ENCODE measurements at places on chromosomes 1 and 21.

GRCh38 chr1:6134741-6135510 is 45.2 kb downstream of the CHD5 start:
- DNase-seq, result no peak

GRCh38 chr1:206685334-206685768 is 646 bp downstream of the MAPKAPK2 start:
- peak; percentile 49 for DNase-seq

DNA sequence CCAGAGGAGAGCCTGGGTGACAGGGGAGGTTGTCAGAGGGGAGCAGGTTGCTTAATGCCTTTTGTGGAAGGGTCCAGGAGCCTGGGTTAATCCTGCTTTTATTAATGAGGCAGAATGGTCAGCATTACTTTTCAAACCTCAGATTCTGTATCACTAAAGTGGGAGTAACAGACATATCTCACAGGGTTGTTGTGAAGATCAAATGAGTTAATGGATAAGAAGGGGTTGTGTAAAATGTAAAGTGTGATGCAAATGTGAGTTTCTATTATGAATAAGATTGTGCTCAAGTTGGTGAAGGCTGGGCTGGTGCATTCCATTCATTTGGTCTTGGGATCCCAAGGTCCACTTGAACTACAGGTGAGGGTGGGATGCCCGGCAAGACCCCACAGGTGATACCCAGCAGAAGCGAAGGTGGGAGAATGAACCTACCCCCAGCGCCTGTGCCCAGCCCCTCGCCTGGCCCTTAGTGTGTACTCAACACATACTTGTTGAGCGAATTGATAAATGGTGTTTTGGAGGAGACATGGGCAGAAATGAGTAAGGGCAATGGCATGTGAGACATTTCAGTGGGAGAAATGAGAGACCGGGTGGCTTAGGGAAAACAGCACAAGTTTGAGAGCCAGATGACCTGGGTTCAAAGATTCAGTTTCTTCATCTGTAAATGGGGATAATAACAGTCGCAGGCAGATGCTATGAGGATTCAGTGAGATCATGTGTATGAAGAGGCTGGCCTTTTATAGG is 6.2 kb downstream of the SLC26A9 start:
- DNase-seq, result no peak

DNA sequence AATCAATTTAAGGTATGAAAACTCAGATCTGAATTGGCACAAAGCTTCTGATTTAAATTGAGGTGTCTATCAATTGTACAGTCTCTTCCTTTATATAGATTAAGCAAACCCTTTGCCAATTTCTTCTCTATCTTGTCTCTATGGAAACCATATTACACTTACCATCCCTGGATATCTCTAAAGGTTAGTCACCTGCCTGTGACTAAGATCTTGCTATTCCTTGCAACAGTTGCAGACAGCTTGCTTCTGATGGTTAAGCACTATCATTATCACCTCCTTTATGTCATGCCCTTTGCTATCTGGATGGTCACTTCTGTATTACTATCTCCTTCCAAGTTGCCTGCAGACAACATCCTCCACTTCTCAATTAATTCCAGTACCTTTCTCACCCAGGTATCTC is 998.6 kb upstream of the B3GALT2 start:
- no peak for DNase-seq

DNA sequence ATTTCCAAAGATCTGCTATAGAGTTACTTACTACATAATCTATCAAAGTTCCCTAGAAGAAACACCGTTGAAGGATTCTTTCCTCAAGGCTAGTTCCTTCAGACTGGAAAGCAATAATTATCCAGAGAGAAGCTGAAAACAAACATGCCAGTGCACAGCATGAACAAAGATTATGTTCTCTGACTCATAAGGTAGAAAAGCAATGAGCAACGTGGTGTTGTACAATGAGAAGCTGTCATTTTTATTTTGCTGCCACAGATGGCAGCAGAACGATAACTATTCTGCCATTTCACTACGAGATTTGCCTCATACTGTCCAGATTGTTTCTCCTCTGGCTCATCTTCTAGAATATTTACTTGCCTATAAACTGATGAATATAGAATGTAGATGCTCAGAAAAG is 10.7 kb downstream of the EXTL2 start:
- no peak for DNase-seq

- DNase-seq, result peak; percentile 19
Measured at GRCh38 chr1:12088607-12089006, 25.5 kb downstream of the TNFRSF8 start.

GRCh38 chr1:97906567-97907241 is 14.1 kb downstream of the DPYD start:
- DNase-seq, result no peak

DNA sequence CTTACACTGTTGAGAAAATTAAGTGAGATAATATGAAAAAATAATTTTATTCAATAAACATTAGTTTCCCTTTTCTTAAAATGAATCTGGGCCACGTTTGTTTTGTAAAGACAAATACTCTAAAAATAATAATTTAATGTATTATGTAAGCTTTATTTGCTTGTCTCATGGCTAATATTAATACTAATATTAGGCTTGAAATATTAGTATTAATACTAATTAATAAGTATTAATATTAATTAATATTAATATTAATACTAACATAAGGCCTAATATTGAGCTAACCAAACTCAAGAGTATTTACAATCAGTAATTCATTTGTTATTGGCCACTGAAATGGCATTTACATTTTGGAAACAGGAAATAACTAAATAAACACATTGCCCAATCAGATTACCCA is 280.1 kb upstream of the ESRRG start:
- no peak for DNase-seq

GRCh38 chr1:6745073-6745472 is 40.2 kb upstream of the CAMTA1 start:
- DNase-seq, result peak; percentile 15

- no peak for DNase-seq
Measured at GRCh38 chr1:35129080-35129479, 49.9 kb downstream of the ZMYM1 start.

DNA sequence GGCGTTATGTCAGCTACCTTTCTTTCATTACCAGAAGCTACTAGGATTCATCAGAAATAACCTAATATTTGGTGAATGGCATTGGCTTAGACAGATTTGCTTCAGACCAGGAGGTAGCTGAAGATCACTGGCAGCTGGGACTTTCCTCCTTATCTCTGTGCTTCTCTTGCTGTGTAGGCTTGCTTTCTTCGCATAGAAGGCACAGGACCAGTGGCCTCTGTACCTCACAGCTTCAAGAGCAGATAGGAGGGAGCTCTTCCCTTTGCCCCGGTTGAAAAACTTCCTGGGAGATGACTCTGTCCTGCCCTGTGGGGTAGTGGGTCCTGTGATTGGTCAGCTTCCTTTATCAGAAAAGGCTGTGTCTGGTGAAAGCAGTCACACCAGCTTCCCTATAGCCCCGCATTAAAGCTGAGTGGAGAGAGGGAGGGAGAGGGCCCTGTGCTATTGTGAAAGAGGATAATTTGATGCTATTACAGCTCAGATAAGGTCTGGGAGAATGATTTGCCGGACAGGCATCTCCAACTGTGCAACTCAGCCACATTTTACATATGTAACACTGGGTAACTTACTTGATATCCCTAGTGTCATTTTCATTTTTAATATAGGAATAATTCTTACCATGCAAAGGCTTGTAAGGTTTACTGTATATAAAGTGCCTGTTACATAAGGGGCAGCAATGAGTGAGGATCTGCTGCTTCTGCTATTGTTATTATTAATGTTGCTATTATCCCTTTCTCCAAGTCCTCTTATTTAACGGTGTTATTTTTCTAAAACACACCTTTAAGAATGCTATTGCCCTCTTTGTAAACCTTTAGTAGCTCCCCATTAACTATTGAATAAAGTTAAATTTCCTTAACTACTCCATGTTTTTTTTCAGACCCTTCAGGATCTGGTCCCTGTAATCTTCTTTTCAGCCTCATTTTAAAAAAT is 31.6 kb downstream of the OSBPL9 start:
- DNase-seq, result no peak

DNA sequence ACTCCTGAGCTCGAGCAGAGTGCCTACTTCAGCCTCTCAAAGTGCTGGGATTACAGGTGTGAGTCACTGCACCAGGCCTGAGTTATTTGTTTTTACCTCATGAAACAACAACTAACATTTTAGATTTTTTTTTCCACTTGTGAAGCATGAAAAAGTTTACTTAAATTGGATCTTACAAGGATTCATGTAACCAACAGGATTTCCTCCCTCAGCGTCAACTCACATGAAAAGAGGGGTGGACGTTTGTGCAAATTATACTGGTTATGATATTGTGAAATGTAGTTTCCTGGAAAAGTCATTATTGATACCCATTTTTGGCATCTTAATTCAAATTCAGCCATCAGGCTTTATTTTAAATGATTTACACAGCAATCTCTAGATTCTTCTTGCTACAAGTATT is 6.5 kb downstream of the CNST start:
- no peak for DNase-seq

GRCh38 chr1:231522038-231522437 is 6.4 kb upstream of the TSNAX start:
- DNase-seq, result no peak

DNA sequence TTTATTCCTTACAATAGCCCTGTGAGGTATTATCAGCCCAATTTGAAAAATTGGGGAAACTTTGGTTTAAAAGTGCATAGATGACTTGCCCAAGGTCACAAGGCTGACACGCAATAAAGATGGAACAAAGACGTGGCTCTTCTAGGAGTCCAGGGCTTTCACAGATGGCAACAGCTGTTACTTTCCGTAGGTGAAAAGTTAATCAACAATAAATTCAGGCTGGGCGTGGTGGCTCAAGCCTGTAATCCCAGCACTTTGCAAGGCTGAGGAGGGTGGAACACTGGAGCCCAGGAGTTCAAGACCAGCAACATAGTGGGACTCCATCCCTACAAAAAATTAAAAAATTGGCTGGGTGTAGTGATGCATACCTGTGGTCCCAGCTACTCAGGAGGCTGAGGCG is 87.8 kb upstream of the ATF3 start:
- DNase-seq, result no peak

- no peak for DNase-seq
Measured at GRCh38 chr1:177964336-177964735, 5.5 kb downstream of the SEC16B start.

- no peak for DNase-seq
Measured at GRCh38 chr1:111735858-111736544, 3.2 kb downstream of the INKA2 start.

GRCh38 chr1:82330330-82330729 is 529.6 kb downstream of the ADGRL2 start:
- DNase-seq, result no peak

DNA sequence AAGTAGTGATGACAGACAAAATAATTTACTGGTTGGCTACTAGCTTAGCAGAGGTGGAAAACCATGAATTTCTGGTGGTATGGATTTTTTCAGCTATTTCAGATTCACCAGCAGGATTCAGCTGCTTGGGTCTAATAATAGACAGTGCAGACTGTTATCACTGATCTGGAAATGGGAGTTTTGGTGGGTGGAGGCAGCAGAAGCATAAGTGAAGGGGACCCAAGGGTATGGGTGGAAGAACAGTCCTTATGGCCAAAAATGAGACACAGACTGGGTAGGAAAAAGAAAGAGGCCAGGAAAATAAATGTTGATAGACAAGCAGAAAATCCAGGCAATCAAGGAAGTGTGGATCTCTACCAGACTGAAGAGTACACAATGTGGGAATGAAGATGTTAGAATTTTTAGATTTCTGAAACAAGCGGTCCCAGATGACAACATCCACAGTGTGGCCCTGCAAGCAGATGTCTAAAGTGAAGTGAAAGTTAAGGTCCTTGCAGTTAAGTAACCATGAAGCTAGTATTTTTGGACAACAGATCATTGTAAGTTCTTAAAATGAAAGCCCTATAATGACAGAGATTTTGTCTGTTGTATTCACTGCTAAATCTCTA is 24.7 kb downstream of the LYST start:
- no peak for DNase-seq

GRCh38 chr1:157145076-157145475 is 6.9 kb upstream of the ETV3 start:
- DNase-seq, result no peak

GRCh38 chr1:21185221-21185731 is 8.6 kb upstream of the EIF4G3 start:
- no peak for DNase-seq

GRCh38 chr1:219837274-219837993 is 90.9 kb downstream of the SLC30A10 start:
- no peak for DNase-seq

DNA sequence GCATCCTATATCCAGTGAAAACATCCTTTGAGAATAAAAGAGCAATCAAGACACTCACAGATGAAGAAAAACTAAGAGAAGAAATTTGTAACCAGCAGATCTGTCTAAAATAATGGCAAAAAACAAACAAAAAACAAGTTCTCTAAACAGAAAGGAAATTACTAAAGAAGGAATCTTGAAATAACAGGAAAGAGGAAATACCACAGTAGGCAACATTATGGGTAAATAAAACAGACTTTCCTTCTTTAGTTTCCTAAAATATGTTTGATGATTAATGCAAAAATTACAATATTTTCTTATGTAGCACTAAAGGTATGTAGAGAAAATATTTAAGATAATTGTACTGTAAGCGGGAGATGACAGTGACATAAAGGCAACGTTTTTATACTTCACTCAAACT is 23.5 kb downstream of the SLC19A1 start:
- DNase-seq, result no peak

- no peak for DNase-seq
Measured at GRCh38 chr1:62722796-62723195, 34.6 kb upstream of the DOCK7 start.

DNA sequence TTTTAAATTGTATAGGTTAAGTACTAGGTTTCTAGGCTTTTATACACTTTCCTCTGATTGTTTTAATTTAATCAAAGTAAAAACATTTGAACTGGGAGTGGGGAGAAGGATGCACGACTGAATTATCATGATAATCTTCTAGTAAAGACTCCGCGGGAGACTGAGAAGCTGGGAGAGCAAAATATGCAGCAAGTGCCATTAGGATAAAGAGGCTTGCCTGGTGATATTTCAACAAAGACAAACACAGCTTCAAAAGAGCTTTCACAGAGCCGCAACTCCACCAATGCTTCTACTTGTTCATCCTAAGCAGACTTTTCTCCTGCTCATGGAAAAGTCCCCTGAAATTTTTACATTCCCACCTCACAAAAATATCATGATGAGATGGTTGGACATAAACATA is 239.0 kb upstream of the PTBP2 start:
- DNase-seq, result no peak

- DNase-seq, result no peak
Measured at GRCh38 chr1:14522077-14522925, 76.2 kb upstream of the KAZN start.

- DNase-seq, result no peak
Measured at GRCh38 chr1:79554688-79555087, 548.2 kb upstream of the ADGRL4 start.

GRCh38 chr1:79848316-79848715 is 841.8 kb upstream of the ADGRL4 start:
- no peak for DNase-seq

GRCh38 chr1:109529881-109530456 is 9.7 kb upstream of the GPR61 start:
- DNase-seq, result no peak

DNA sequence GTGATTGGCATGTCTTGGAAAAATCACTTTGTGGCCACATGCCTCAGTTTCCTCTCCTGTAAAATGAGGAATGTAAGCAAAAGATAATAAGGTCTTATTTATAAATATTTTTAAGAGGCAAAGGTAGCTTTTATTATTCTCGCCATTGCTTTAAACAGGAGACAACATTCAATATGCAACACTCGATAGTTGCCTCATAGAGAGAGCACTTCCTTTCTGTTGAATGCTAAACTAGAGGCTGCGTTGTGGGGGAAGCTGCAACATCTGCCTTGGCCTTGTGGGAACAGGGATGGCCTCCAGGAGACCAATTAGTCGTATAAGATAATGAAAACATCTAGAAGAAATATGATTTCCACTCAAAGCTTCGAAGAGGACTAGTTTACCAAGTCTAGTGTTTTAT is 3.5 kb downstream of the OSCP1 start:
- no peak for DNase-seq

Measured in activated naive CD4-positive, alpha-beta T cell treated with anti-CD3 and anti-CD28 coated beads, Interleukin-2, amount 50 U/mL, for 16 hours (primary cell).